ENCODE measurements at places on chromosomes 13 and 19.

- DNase-seq = no peak
These were observed 116.6 kb downstream of the KL start for GRCh38 chr13:33132644-33133440.

DNA sequence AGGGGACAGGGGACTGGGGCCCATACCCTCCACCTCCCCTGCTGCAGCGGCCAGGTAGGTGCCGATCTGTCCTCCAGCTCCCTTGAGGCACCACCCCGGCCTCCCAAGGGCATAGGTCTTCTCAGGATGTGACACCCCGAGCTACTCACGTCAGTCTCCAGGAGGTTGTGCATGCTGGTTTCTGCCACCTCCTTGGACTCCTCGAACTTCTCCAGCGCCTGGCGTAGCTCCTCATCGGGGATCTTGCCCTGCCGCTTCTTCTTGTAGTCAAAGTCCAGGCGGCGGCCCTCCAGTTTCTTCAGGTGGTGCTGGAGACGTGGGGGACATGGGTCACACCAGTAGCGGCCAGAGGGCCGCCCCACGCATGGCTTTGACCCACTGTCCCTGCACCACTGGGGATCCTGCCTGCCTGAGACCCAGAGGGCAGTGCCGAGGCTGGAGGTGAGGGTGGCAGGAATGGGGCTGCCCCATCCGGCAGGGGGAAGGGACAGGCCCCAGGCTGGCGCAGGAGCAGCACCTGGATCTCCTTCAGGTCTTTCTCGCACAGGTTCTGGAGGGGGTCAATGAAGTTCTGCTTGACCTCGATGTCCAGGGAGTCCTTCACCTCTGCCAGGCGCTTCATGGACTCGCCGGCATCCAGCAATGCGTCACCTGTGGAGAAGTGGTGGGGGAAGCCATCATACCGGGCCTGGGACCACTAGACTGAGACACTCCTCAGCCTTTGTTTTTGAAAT lies 20.4 kb downstream of the MPND start:
- no peak for DNase-seq

DNA sequence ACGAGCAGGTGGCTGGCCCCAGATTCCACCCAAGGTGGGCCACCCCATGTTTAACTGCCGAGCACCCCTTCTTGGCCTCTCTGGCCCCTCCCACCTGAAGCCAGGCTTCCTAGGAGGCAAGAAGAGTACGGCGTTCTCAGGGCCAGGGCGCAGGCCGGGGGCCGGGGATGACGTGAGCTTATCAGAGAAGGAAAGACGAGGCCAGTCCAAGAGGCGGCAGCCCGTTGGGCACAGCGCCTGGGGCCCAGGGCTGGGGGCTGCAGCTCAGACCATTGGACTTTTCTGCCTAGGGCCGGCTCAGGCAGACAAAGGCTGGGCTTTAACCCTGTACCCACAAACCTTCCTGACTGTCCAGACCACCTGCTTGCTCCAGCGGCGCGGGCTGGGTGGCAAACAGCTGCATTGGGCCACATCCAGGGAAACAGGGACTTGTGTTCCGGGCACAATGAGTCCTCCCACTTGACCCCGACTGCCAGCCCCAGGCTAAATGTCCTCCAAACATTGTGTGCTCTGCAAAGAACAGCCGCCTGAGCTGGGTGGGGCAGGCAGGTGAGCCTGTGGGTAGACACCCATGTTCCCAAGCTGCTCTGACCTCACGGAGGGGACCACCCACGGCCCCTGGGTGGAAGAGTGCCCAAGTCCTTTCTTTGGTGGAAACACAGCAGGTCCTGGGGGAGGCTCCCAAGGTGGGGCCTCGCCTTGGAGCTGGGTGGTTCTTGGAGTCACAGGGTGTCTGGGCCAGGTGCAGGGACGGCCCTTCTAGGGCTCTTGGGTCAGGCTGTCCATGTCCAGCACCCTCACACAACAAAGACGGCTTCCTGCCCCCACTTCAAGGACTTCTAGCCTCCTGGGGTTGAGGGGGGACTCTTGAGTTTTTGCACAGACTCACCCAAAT lies 21.9 kb downstream of the COMP start:
- no peak for DNase-seq

- no peak for DNase-seq
These were observed 199.6 kb downstream of the KLF5 start for GRCh38 chr13:73258406-73258805.

GRCh38 chr19:18443406-18443805 lies 5.5 kb upstream of the ISYNA1 start:
- no peak for DNase-seq

DNA sequence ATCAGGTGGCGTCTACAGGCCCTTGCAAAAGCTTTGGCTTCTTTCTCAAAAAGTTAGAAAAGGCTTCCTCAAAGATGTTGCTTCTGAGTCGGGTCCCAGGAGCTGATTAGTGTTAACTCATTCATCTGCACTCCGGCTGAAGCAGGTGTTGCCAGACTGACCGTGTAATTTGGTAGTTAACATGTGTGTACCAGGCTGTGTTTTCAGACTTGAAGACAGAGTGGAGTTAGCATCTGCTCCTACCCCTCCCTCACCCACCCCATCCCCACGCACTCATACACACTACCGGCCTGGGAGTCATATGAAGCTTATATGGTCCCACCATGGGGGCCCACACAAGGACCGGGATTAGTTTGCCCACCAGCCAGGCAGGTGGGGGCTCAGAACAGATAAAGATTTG lies 111.5 kb downstream of the DNAJC15 start:
- DNase-seq = no peak

DNA sequence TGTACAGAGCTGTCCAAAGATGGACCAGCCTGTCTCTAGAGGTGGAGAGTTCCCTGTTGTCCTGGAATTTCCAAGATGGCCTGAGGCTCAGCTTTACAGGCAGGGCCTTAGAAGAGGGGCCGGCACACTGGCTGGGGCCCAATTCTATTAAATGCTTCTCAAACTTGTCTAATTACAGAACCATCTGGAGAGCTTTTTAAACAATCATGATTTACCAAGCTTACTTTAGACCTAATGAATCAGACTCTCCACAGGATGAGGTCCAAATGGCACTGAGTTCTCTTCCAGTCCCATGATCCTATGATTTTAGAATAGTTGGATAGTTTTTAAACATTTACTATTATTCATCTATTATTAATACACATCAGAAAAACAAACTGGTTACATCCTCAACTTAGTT lies 123.5 kb downstream of the DNAJC3 start:
- DNase-seq = no peak

DNA sequence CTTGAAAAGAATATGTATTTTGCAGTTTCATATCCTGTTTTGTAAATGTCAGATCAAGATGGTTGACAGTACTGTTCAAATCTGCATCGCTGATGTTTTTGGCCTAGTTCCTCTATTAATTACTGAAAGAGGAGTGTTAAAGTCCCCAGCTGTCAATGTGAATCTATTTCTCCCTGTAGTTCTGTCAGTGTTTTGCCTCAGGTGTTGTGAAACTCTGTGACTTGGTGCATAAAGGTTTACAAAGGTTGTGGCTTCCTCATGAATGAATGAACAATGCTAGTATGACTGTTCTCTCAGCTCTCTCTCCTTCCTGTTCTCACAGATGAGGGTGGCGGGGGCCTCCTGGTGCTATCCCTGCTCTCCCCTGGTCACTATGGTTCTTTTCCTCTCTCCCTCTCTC lies 142.4 kb downstream of the MYCBP2 start:
- DNase-seq = peak; percentile 74

GRCh38 chr13:109331011-109331433 lies 455.4 kb downstream of the IRS2 start:
- no peak for DNase-seq
